ENCODE measurements at places on chromosomes 16 and 17. TPM values are rescaled to one million over a fixed set of nuclear protein-coding genes. Genes with fewer than 3 reads are reported as not detected.

- H3K27me3 ChIP-seq: no peaks in the 10 kb centered on the region
- H3K4me1 ChIP-seq: no peaks in the 10 kb centered on the region
- no peaks in the 10 kb centered on the region for H3K36me3 ChIP-seq
These were observed 6.8 kb downstream of the MPG start for GRCh38 chr16:84718-85406.

GRCh38 chr16:80540516-80541305 lies at the start of gene DYNLRB2:
TSS of gene DYNLRB2 (plus strand) at chr16:80540993. CDS start at chr16:80541077, 84 bp downstream.
- peak within 1 kb of the TSS; percentile 51 for H3K4me3 ChIP-seq
- no peaks in the 10 kb centered on the region for H3K4me1 ChIP-seq
- DNase-seq: peak; percentile 92
- H3K36me3 ChIP-seq: no peaks in the 10 kb centered on the region
- peaks cover 63% of the 10 kb centered on the region for H3K27me3 ChIP-seq

Gene GRAPL
- 0.57 TPM for total RNA-seq

GRCh38 chr17:43171586-43172487 lies 823 bp downstream of the NBR1 start:
- peak overlapping the region; percentile 98 for H3K27ac ChIP-seq
- H3K4me3 ChIP-seq: peak overlapping the region; percentile 82
- peaks cover 13% of the 10 kb centered on the region for H3K4me1 ChIP-seq
- peak; percentile 96 for DNase-seq

DNA sequence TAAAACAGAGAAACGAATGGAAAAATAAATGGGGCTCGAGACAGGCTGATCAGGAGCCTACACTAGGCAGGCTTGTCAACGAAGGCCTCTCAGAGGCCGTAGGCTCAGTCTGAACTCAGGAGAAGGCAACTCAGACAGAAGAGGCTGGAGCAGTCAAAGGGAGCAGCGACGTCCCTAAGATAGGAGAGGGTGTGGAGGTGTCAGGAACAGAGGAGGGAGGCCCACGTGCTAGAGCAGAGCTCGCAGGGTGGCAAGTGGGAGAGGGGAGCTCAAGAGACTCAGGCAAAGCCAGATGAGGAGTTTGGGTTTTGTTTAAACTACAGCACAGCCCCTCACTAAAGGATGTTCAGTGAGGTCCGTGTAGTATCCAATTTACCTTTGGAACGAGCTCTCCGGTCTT lies 32.7 kb downstream of the LRRC75A start:
- no peak overlapping the region for H3K4me3 ChIP-seq
- peaks cover 30% of the 10 kb centered on the region for H3K4me1 ChIP-seq
- DNase-seq: no peak
- no peaks in the 10 kb centered on the region for H3K36me3 ChIP-seq
- no peaks in the 10 kb centered on the region for H3K27me3 ChIP-seq

GRCh38 chr16:78292844-78293380 lies 193.5 kb downstream of the WWOX start:
- H3K4me3 ChIP-seq: no peak overlapping the region
- H3K27me3 ChIP-seq: no peaks in the 10 kb centered on the region
- H3K27ac ChIP-seq: no peak overlapping the region
- H3K36me3 ChIP-seq: no peaks in the 10 kb centered on the region

Gene WFDC1
- total RNA-seq: 18.9 TPM

Gene SNAI3
- total RNA-seq: 1.6 TPM

- H3K27me3 ChIP-seq: no peaks in the 10 kb centered on the region
- no peak for DNase-seq
- no peaks in the 10 kb centered on the region for H3K36me3 ChIP-seq
- no peak overlapping the region for H3K4me3 ChIP-seq
- no peaks in the 10 kb centered on the region for H3K4me1 ChIP-seq
- H3K27ac ChIP-seq: no peak overlapping the region
These were observed 12.3 kb upstream of the CDH1 start for GRCh38 chr16:68724797-68725196.

DNA sequence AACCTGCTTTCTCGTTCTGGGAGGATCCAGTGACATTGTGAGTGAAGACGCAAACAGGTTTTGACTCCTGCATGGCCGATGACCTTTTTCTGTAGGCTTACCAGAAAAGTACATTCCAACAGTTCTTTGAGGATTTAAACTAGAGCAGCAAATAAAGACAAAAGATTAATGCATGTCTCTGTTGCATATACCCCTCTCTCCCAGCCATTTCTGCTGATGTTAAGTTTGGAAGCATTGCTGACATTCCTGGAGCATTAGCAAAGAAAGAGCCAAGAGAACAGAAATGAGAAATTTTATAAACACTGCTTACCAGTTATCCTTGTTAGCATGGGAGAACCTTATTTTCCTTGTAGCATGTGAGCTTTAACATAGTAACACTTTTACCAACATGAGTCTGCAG lies 49.3 kb downstream of the SIAH1 start:
- H3K27me3 ChIP-seq: no peaks in the 10 kb centered on the region
- H3K36me3 ChIP-seq: peaks cover 23% of the 10 kb centered on the region
- H3K27ac ChIP-seq: no peak overlapping the region
- H3K4me3 ChIP-seq: no peak overlapping the region
- no peaks in the 10 kb centered on the region for H3K4me1 ChIP-seq

- no peak for DNase-seq
- peaks cover under 1% of the 10 kb centered on the region for H3K36me3 ChIP-seq
- no peak overlapping the region for H3K4me3 ChIP-seq
- H3K27ac ChIP-seq: peak overlapping the region; percentile 89
- no peaks in the 10 kb centered on the region for H3K27me3 ChIP-seq
These were observed 5.0 kb downstream of the CARHSP1 start for GRCh38 chr16:8863594-8864424.

Gene CCDC92B
- total RNA-seq: 0.33 TPM

- no peaks in the 10 kb centered on the region for H3K36me3 ChIP-seq
- no peak overlapping the region for H3K4me3 ChIP-seq
- H3K27me3 ChIP-seq: no peaks in the 10 kb centered on the region
- no peak for DNase-seq
- H3K4me1 ChIP-seq: no peaks in the 10 kb centered on the region
These were observed 254.4 kb upstream of the FOXF1 start for GRCh38 chr16:86255966-86256365.

GRCh38 chr16:17939122-17939536 lies 397.4 kb downstream of the NPIPA8 start:
- H3K27me3 ChIP-seq: no peaks in the 10 kb centered on the region
- H3K4me3 ChIP-seq: no peak overlapping the region
- H3K4me1 ChIP-seq: no peaks in the 10 kb centered on the region

- no peaks in the 10 kb centered on the region for H3K36me3 ChIP-seq
- H3K27me3 ChIP-seq: no peaks in the 10 kb centered on the region
- no peaks in the 10 kb centered on the region for H3K4me1 ChIP-seq
- no peak for DNase-seq
- no peak overlapping the region for H3K4me3 ChIP-seq
- no peak overlapping the region for H3K27ac ChIP-seq
These were observed 454.8 kb upstream of the SOX9 start for GRCh38 chr17:71666047-71666446.
